Natural killer cell (primary cell): ENCODE measurements at places on chromosomes 7 and 10. TPM values are rescaled to one million over a fixed set of nuclear protein-coding genes. Genes with fewer than 3 reads are reported as not detected.

DNA sequence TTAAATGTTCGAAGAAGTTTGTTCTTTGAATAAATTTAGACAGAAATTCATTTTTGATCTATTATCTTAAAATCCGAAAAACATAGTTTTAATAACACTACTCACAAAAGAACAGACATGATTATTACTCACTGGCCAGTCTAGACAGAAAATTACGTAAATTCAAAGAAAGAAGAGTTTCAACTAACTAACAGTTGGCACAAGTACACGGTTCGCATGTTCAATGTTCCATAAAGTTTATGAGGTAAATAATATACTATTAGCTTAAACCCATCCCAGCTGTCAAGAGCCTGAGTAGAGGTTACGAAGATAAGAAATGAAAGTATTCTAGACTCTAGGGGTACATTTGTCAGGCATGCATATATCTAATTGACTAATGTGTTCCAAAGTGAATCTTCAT, 151.8 kb upstream of the ASAH2 start:
- DNase-seq, result no peak

- no peak for DNase-seq
Observed at GRCh38 chr7:124042826-124043225, 10.0 kb upstream of the TMEM229A start.

Gene AVPI1
- 6.1 TPM for total RNA-seq

- no peak for DNase-seq
Observed at GRCh38 chr7:111499027-111499426, 63.3 kb downstream of the IMMP2L start.
